ENCODE measurements at places on chromosomes 7 and 10.

DNA sequence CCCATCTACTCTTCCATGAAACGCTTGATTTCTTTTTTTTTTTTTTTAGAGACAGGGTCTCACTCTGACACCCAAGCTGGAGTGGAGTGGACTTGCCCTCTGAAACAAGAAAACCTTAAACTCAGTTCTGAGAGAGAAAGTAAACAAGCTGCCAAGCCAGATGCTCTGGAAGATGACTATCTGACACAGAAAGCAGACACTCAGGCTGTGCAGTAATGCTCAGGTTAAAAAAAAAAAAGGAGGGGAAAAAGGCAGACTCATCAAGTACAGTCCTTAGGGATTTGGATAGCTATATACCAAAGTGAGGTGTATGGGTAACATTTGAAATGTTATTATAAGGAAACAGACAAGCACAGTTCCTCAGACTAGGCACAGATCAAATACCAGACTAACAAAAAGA, 80.5 kb downstream of the IDE start:
- no peak for DNase-seq

GRCh38 chr10:35194906-35195305, 68.3 kb downstream of the CREM start:
- DNase-seq = peak; percentile 39

DNA sequence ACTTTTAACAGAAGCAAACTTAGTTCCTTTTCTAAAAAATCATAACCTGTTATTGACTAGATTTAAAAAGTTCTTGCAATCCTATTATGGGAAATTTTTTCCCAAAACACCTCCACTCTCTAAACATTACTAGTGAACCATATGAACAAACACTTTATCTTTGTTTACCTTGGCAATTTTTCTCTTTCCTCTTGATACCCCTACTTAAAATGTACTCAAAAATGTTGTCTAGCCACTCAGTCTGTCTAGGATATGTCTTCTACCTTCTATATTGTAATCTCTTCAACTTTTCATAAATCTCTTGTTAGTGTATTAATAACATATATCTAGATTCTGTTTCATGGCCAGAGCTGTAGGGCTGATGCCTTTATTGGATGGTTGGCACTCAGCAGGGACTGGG, 630.0 kb upstream of the GRM3 start:
- DNase-seq = no peak

- DNase-seq = no peak
Measured at GRCh38 chr7:150668472-150668911, 17.0 kb upstream of the GIMAP2 start.

- DNase-seq = peak; percentile 65
Measured at GRCh38 chr10:84715911-84716310, 387.5 kb downstream of the CCSER2 start.

- no peak for DNase-seq
Measured at GRCh38 chr7:1666823-1667565, 3.1 kb upstream of the ELFN1 start.

GRCh38 chr7:21427871-21428658, at the start of gene SP4:
TSS of gene SP4 (plus strand) at chr7:21428083. CDS start at chr7:21428252, 169 bp downstream.
- peak; percentile 99 for DNase-seq

DNA sequence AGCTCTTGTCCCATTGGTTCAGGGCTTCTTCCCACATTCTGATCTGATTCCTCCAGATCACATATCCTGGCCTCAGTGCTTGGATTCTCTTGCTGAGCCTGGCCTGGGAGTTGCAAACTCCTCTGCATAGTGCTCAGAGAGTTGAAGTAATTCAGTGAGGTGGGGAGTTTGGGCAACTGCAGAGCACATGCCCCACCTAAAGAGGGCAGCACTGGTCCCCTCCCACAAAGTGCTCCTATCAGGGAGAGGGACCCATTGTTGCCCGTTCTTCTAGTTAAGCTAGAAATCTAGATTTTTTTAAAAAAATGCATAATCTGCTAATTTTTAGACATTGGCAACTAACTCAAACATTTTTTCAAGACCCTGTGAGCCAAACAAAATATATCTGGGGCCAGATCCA, 45.1 kb downstream of the CHN2 start:
- peak; percentile 35 for DNase-seq

All from ACHN (cell line).